ENCODE measurements at places on chromosomes 11 and 22. TPM values are rescaled to one million over a fixed set of nuclear protein-coding genes. Genes with fewer than 3 reads are reported as not detected.

Gene A4GALT
- total RNA-seq = 31.4 TPM

Gene SCN4B
- total RNA-seq = 0.52 TPM

Gene MPPED1
- total RNA-seq = 0.39 TPM

Gene TECTA
- total RNA-seq = 0.86 TPM

Gene HOATZ
- total RNA-seq = not detected

Gene ACTN3
- under 0.01 TPM for total RNA-seq

Gene TMPRSS5
- 0.22 TPM for total RNA-seq

Gene TIRAP
- total RNA-seq = 7.4 TPM

Gene IFITM10
- 5.5 TPM for total RNA-seq

Gene GRK2
- 16.9 TPM for total RNA-seq

Gene RHOD
- 38.4 TPM for total RNA-seq

Gene TRPM5
- total RNA-seq = not detected

Gene AQP11
- 0.78 TPM for total RNA-seq

Gene POTEH
- total RNA-seq = not detected

Gene RTCB
- total RNA-seq = 89.9 TPM

Gene SLC22A8
- not detected for total RNA-seq

Gene SEZ6L
- total RNA-seq = 0.11 TPM

Gene CBX6
- total RNA-seq = 65.7 TPM

Gene SLC22A9
- total RNA-seq = not detected

Gene RAB39A
- total RNA-seq = not detected

Gene FZD4
- 29.6 TPM for total RNA-seq

Gene FXYD2
- 0.13 TPM for total RNA-seq

Gene CEP126
- total RNA-seq = 17.4 TPM

Gene HBB
- not detected for total RNA-seq

Gene KDM4E
- not detected for total RNA-seq

Gene CHADL
- total RNA-seq = 1.5 TPM

Gene NOX4
- total RNA-seq = 0.13 TPM

Gene NRXN2
- total RNA-seq = 2.6 TPM

Gene BATF2
- 1.4 TPM for total RNA-seq

Gene OR4A16
- total RNA-seq = not detected

Gene OR4D5
- total RNA-seq = not detected
